ENCODE measurements at places on chromosomes 2 and 18. TPM values are rescaled to one million over a fixed set of nuclear protein-coding genes. Genes with fewer than 3 reads are reported as not detected.

AGXT gene
- total RNA-seq, result 0.36 TPM

UGT1A8 gene
- total RNA-seq, result 0.15 TPM

CTLA4 gene
- total RNA-seq, result 0.08 TPM

CCDC148 gene
- 0.92 TPM for total RNA-seq

SLC9A2 gene
- total RNA-seq, result 4.1 TPM

- no peaks in the 10 kb centered on the region for H3K27me3 ChIP-seq
- H3K4me1 ChIP-seq, result no peaks in the 10 kb centered on the region
- H3K4me3 ChIP-seq, result no peak overlapping the region
- H3K27ac ChIP-seq, result no peak overlapping the region
These were observed 264.9 kb upstream of the EPAS1 start for GRCh38 chr2:46032161-46032813.

DNA sequence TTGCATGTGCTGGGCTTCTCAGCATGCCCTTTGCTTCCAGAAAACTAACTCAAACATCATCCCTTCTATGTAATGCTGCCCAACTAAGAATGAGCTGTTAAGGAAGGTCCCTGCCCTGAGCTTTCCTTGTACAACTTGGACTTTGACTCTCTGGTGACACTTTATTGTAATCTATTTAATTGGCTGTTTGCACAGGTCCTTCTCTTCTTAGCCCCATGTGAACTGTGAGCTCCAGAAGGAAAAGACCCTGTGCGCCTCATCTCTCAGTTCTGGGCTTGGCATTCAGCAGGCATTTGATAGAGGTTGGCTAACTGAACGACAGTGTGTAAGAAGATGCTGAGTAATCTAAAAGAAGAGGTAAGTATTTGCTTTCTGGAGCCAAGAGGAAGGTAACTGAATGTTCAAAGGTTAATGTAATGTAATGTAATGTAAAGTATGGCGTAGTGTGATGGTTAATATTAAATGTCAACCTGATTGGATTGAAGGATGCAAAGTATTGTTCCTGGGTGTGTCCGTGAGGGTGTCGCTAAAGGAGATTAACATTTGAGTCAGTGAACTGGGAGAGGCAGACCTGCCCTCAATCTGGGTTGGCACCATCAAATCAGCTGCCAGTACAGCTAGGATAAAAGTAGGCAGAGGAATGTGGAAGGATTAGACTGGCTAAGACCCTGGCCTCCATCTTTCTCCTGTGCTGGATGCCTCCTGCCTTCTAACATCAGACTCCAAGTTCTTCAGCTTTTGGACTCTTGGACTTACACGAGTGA is 60.8 kb upstream of the CCDC195 start:
- H3K27ac ChIP-seq, result peak overlapping the region; percentile 66
- no peak overlapping the region for H3K4me3 ChIP-seq
- no peaks in the 10 kb centered on the region for H3K36me3 ChIP-seq
- peaks cover 20% of the 10 kb centered on the region for H3K4me1 ChIP-seq

DNA sequence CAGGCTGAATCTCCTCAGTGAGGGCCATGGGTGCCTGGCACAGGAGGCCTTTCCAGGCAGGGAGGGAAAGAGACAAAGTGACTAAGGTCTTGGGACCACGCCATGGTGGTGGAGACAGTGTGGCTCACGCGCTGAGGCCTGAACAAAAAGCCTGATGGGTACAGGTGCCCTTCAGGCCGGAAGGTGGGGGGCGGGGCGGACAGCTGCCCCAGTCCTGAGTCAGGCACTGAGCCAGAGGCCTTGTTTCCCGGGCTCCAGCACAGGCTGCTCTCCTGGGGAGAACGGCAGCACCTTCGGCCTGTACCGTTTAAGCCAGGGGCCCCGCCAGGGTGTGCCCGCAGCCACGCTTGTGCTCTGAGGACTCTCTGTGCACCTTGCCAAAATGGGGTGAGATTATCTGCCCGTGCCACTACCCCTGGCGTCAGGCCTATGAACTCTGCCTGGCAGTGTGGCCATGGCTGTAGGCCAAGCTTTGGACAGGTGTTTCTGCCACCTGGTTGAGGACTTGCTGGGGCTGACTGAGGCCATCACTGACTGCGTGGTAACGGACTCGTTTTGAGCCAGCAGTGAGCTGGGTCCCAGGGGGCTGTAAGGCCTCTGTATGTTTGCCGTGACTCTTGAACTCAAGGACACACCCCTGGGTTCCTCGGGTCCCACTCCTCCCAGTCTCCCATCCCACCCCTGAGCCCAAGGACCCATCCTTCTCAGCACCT is 31.7 kb upstream of the DNMT3A start:
- H3K4me3 ChIP-seq, result no peak overlapping the region
- no peak overlapping the region for H3K27ac ChIP-seq
- no peaks in the 10 kb centered on the region for H3K4me1 ChIP-seq
- no peaks in the 10 kb centered on the region for H3K36me3 ChIP-seq
- no peak for DNase-seq

DNA sequence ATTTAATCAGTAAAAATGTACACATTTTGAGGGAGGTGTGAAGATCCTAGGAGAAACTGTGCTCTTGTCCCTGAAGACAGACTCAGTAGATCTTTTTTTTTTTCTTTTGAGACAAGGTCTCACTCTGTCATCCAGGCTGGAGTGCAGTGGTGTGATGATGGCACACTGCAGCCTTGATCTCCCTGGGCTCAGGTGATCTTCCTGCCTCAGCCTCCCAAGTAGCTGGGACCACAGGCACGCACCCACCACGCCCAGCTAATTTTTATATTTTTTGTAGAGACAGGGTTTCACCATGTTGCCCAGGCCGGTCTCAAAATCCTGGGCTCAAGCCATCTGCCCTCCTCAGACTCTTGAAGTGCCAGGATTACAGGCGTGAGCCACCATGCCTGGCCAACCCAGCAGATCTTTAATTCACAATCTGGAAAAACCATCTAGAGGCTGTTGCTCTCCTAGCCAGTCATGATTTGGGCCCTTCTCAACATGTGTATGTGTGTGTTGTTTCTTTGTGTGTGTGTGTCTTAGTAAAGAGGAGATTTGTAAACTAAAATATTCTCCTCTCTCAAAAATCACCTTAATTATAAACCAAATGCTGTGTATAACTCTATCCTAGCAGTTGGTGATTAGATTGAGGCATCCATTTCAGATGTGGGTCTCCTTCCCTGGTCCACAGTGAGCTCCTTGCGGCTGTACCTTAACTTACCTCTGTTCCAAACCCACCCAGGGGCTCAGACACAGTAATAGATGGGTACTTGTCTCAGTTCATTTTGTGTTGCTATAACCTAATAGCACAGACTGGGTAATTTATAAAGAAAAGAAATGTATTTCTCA is 3.9 kb upstream of the MYCN start:
- no peaks in the 10 kb centered on the region for H3K36me3 ChIP-seq
- peaks cover 12% of the 10 kb centered on the region for H3K4me1 ChIP-seq
- no peak for DNase-seq

- H3K27me3 ChIP-seq, result no peaks in the 10 kb centered on the region
- no peak for DNase-seq
- no peaks in the 10 kb centered on the region for H3K36me3 ChIP-seq
- H3K4me3 ChIP-seq, result no peak overlapping the region
- no peaks in the 10 kb centered on the region for H3K4me1 ChIP-seq
These were observed 248.3 kb upstream of the COL3A1 start for GRCh38 chr2:188725746-188726360.

GRCh38 chr2:179260224-179260623 is 4.4 kb downstream of the SESTD1 start:
- no peak overlapping the region for H3K4me3 ChIP-seq
- H3K27ac ChIP-seq, result no peak overlapping the region
- H3K36me3 ChIP-seq, result no peaks in the 10 kb centered on the region
- no peaks in the 10 kb centered on the region for H3K27me3 ChIP-seq
- no peak for DNase-seq
- peaks cover 6% of the 10 kb centered on the region for H3K4me1 ChIP-seq

- H3K4me1 ChIP-seq, result no peaks in the 10 kb centered on the region
- no peak overlapping the region for H3K4me3 ChIP-seq
- no peak overlapping the region for H3K27ac ChIP-seq
- no peaks in the 10 kb centered on the region for H3K36me3 ChIP-seq
- peaks cover 2% of the 10 kb centered on the region for H3K27me3 ChIP-seq
These were observed 149.2 kb downstream of the FAM210A start for GRCh38 chr18:13577091-13577697.

DNA sequence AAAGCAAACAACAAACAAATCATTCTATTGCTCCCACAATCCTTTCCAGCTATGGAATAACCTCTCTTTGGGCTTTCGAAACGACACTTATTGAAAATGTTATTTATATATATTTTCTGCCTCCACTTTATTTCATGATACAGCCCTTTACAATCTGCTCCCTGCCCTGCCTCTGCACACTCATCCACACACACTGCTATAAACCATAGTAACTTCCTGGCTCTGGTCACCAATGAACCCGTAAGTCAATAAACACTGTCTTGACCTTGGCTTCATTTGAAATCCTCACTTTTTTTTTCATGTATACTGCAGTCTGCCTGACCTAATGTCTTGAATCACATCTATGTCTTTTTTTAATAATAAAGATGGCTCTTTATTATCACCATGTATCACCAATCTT is 161.5 kb downstream of the SLC39A10 start:
- DNase-seq, result no peak
- no peak overlapping the region for H3K27ac ChIP-seq
- no peak overlapping the region for H3K4me3 ChIP-seq

DNA sequence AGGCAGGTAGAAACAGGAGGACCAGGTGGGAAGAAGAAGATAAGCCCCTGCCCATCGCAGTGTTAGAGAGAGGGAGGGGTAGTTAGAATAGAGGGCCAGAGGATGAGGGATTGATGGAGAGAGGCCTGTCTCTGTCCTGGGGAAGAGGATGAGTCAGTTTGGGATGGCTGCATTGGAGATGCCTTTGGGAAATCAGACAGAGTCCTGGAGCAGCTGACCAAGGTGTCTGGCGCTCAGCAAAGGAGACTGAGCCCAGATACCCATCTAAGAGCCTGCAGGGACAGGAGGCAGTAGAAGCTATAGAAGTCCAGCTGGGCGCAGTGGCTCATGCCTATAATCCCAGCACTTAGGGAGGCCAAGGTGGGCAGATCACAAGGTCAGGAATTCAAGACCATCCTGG is 177.8 kb upstream of the HAAO start:
- DNase-seq, result no peak
- no peaks in the 10 kb centered on the region for H3K36me3 ChIP-seq
- no peaks in the 10 kb centered on the region for H3K27me3 ChIP-seq
- no peak overlapping the region for H3K4me3 ChIP-seq
- H3K4me1 ChIP-seq, result peaks cover 3% of the 10 kb centered on the region

GRCh38 chr18:6363216-6363615 is 51.5 kb downstream of the L3MBTL4 start:
- H3K4me1 ChIP-seq, result no peaks in the 10 kb centered on the region
- H3K27ac ChIP-seq, result no peak overlapping the region
- no peaks in the 10 kb centered on the region for H3K36me3 ChIP-seq
- H3K27me3 ChIP-seq, result no peaks in the 10 kb centered on the region
- no peak for DNase-seq

DNA sequence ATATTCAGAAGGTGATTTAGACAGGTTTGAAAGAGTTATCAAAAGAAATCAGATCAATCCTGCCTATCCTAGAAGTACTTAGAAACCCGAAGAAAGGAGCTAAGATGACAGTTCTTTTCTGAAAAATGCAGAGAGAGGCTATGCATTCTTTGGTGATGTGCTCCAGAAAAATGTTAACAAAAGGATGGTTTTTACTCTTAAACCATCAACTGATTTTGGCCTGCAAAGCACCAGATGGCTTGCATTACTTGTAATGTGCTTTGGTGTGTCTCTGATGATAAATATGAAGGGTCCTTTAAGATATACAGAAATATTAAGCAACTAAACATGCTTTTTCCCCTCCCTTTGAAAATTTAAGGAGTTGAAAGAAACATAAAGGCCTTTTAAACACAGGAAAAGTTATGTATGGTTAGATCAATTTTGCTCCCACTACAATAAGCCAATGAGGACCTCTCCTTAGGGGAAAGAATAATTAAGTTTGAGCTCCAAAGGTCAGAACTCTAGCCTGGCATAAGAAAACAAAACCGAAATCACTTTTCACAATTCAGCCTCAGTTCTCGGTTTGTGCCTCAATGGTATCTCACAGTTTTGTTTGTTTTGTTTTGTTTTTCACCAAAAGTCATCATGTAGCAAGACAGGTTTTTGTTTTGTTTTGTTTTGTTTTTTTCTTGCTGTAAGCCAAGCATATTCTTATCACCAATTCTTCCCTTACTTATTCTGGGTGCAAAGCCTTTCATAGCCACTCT is 302.4 kb upstream of the NT5C1B start:
- H3K36me3 ChIP-seq, result no peaks in the 10 kb centered on the region
- no peak for DNase-seq
- no peaks in the 10 kb centered on the region for H3K4me1 ChIP-seq
- no peaks in the 10 kb centered on the region for H3K27me3 ChIP-seq

DNA sequence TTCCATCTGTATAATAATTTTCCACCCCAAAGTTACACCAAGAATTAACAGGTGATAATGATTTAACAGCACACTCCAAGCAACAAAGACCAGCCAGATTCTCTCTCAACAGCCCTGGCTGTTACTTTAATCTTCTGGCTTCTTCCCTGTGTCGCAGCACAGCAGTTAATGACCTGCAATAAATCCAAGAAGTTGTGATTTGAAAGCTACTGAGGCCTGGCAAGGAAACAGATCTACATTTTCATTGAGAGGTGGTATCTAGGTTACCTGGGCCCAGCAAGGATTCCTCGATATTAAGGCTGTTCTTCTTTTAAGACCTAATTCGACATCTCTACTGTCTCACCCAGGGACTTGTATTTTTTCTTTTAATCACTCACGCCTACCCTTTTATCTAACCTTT is 433.8 kb downstream of the NBAS start:
- no peak overlapping the region for H3K27ac ChIP-seq
- no peak overlapping the region for H3K4me3 ChIP-seq
- no peaks in the 10 kb centered on the region for H3K27me3 ChIP-seq
- no peaks in the 10 kb centered on the region for H3K36me3 ChIP-seq

DNA sequence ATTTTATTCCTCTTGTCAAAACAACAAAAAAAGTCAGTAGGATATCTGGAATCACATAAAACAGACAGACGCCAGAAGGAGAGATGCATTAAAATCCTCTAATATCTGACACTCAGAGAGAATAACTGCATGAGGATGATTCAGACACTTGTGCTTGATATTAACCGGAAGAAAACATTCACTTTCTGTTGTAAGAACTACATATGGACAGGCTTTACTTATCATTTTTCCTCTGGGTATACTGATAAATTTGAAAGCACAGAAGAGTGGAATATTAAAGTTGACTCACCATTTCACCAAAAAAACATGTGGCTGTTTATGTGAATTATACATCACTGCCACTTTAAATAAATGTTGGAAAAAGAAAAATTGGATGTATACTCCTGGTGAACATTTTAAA is 589.1 kb upstream of the CDH2 start:
- H3K27me3 ChIP-seq, result no peaks in the 10 kb centered on the region
- DNase-seq, result no peak

GRCh38 chr2:69272803-69273471 is 114.1 kb downstream of the GFPT1 start:
- 0 out of 2 replicates have a peak overlapping the region, but pooled peaks have one; percentile 31 for H3K27ac ChIP-seq
- no peaks in the 10 kb centered on the region for H3K27me3 ChIP-seq
- H3K4me1 ChIP-seq, result no peaks in the 10 kb centered on the region
- DNase-seq, result no peak

- no peaks in the 10 kb centered on the region for H3K4me1 ChIP-seq
- H3K27me3 ChIP-seq, result no peaks in the 10 kb centered on the region
- no peak for DNase-seq
- no peaks in the 10 kb centered on the region for H3K36me3 ChIP-seq
These were observed 15.9 kb upstream of the ZBTB14 start for GRCh38 chr18:5311301-5311989.

- H3K27ac ChIP-seq, result no peak overlapping the region
- H3K4me3 ChIP-seq, result no peak overlapping the region
- H3K27me3 ChIP-seq, result no peaks in the 10 kb centered on the region
- no peaks in the 10 kb centered on the region for H3K36me3 ChIP-seq
- DNase-seq, result no peak
- H3K4me1 ChIP-seq, result 0 out of 2 replicates have a peak, but pooled peaks cover 2% of the 10 kb centered on the region
These were observed 51.5 kb downstream of the NCK2 start for GRCh38 chr2:105796131-105796638.

GRCh38 chr2:32358111-32358482 is 1.3 kb downstream of the BIRC6 start:
- H3K27me3 ChIP-seq, result no peaks in the 10 kb centered on the region
- H3K4me1 ChIP-seq, result peaks cover 28% of the 10 kb centered on the region
- H3K4me3 ChIP-seq, result peak overlapping the region; percentile 93

All from Panc1 (cell line).